RPMI7951 (cell line): ENCODE measurements at places on chromosomes 6 and 20.
A peak's percentile ranks its signal among the peaks of the same experiment; 100 is the strongest.

GRCh38 chr6:12440981-12441380 is 150.8 kb downstream of the EDN1 start:
- peak; percentile 30 for DNase-seq

- peak; percentile 77 for DNase-seq
Measured at GRCh38 chr6:133951881-133952814, 876 bp upstream of the TBPL1 start.

DNA sequence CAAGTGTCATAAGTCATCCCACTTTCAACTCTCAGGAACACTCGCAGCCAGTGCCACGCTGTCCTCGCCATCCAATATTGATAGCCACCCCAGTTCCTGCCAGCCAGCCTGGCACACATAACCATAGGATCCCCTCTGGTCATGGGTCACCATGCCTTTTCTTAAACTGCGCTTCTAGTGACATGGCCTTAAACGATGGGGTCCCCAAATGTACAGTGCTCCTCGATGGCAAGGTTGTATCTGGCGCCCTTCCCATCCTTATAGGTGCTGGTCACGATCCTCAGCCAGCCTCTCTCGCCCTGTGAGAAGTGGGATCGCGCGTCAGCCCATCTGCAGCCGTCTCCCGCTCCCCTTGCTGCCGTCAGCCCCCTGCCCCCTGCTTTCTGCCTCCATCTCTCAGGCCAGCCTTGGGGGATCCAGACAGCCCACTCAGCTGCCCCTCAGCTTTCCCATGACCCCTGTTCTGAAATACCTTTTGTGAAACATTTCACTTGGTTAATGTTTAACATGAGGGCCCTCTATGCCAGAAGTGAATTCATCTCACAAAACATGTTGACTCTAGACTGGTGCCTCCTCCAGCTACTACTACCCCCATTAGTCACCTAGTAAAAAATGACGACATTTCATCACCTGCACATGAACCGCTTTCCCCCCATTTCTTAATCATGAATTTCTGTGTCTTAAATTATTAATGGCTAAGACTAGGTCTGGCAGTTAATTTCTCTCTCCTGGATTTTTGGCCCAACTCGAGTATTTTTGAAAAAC is 11.4 kb downstream of the CTSZ start:
- DNase-seq = no peak

DNA sequence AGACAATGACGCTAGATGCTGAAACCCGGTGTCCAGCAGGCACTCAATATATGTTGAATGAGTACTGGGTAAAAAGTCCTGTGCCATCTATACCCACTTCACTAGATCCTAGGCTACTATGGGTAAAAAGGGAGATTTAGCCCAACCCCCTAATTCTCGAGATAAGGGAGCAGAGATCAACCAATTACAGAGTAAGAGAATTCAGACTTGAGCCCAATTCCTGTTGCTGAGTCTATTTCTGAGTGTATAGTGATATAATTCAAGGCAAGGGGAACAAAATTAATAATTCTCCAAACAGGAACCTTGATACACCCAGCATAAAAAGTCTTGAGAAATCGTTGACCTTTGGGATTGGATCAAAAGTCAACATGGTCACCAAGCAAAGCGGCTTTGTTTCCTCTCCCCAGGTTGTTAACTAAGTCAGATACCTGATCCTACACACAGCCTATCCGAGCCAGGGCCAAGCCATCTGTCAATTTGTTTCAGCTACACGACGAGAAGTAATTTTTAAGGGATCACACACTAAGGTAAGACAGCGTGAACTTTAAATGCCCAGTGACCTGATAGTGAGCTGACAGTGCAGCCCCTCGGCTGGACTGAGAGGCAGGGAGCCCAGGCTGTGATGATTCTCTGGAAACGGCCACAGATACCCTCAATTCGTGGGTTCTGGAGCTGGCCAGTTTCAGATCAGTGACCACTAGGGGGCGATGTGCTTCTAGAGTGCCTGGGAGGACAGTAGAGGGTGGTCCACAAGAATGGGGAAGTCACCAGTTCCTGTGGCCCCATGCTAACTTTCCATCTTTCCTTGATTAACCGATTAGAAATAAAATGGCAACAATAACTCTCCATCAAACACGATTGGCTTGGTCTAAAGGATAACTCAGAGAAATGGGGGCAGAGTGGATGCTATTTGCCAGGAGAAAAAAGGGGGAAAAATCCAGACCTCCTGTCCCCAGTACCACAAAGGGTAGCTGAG is 46.2 kb downstream of the SLC22A23 start:
- DNase-seq = peak; percentile 62

GRCh38 chr6:121678245-121678644 is 242.8 kb downstream of the GJA1 start:
- DNase-seq = no peak

- peak; percentile 17 for DNase-seq
Measured at GRCh38 chr6:16286151-16286522, 47.8 kb downstream of the GMPR start.
